ENCODE measurements at places on chromosomes 7 and 10.

DNA sequence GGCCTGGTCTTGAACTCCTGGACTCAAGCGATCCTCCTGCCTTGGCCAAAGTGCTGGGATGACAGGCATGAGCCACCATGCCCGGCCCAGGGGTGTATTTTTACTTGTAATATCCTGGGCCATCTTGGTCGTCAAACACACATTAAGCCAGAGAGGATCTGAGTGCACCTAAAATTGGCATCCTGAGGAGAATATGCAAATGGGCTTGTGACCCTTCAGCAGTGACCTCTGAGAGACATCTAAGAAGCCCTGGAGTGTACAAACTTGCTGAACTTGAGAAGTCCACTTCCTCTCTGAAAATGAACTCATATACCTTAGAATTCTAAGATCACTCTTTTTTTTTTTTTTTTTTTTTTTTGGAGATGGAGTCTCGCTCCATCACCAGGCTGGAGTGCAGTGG is 372.0 kb upstream of the C7orf33 start:
- DNase-seq = no peak

- no peak for DNase-seq
Observed at GRCh38 chr7:69949122-69949521, 350.8 kb downstream of the AUTS2 start.

GRCh38 chr10:131997366-131998049 is 15.8 kb upstream of the BNIP3 start:
- DNase-seq = no peak

DNA sequence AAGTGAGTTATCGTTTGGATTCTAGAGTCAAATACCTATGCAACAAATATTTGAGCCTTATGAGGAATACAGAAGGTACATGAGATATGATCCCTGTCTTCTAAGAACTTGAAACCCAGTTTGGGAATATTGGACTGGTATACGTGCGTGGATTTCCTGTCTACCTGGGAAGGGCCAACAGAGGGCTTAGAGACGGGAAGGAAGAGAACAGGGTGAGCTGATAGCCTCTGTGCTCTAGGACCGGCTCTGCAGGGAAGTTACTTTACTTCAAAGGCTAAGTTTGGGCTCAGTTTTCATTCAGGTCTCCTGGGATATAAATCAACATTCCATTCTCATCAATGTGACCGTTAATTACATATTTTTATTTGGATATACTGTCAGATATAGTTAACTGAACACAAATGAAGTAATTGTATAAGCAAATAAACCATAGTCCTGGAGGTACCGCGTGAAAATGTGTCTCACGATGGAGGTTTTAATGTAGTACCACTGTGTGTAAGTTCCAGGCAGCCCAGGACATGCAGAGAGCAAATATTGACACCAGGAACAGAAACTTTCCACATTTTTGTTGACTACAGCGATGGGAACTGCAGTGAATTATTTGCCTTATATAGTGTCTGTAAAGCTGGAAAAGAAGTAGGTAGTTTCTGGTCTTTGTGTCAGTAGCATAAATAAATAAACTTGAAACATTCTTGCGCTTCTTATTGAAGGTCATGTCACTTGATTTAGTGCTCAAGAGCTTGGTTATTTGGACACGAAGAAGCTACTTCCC is 8.6 kb downstream of the CHST12 start:
- DNase-seq = no peak

- no peak for DNase-seq
Observed at GRCh38 chr7:95198863-95199262, 125.5 kb downstream of the PON1 start.

DNA sequence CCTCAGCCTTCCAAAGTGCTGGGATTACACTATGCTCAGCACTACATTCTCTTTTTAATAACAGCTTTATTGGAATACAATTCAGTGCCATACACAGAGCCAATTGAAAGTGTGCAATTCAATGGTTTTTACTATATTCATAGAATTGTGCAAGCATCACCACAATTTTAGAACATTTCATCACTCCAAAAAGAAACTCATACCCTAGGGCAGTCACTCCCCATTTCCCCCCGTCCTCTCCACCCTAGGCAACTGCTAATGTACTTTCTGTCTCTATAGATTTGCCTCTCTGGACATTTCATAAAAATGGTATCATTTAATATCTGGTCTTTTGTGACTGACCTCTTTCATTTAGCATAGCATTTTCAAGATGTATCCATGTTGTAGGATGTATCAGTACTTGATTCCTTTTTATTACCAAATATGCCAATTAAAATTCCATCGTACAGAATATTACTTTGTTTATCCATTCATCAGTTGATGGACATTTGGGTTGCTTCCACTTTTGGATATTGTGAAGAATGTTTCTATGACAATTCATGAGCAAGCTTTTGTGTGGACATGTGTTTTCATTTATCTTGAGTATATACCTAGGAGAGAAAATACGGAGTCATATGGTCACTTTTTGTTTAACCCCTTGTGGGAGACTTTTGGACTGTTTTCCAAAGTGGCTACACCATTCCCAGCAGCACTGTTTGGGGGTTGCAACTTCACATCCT is 6.3 kb upstream of the XPNPEP1 start:
- no peak for DNase-seq

DNA sequence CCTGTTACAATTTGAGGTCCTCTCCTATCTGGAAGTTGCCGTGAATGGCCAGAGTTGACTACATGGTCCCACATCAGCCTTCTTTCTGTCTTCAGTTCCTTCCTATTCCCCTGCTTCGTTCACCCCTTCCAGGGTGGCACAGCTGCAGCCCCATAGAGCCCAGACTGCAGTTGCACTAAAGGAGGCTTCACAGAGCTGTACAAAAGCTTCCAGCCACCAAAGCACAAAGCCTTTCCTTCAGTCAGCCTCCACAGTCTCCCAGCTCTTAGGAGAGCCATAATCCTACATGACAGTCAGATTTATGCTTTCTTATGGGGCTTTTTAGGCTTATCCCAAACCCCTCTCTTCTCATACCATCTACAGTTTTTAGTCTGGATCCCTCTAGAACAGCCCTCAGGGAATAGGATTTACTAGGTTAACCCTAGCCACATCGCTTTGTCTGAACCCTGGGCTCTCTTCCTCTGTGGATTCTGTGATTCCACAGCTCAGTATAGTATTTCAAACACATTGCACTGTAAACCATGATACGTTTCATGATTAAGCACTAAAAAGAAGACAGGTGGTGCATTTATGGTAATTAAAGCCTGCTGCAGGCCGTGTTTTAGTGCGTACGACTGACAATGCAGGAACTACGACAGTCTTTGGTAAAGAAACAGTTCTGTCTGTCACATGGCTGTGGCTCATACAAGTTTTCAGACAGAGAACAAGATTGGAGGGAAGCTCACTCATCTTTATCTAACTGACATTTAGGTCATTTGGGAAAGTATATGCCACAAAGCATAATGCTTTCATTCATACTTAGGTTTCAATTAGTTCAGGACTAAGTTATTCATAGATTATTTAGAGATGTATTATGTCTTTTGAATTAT is 208.3 kb upstream of the KMT2E start:
- DNase-seq = no peak

DNA sequence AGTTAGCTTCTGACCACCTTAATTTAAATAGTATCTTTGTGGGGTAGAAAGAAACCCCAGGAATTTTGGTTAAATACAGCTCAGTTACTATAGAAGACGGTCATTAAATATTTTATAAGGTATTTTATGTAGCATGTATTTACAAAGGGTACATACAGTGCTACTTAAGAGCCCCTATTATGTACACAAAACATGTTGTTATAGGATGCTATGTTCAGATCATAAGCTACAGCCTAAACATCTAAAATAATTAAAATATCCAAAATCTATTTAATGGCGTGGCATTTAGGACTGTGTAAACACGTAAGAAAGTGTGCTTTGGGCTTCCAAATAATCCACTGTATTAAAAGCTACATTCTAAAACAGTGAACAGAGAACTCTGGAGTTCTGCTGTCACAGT is 39.4 kb upstream of the DLX5 start:
- DNase-seq = no peak

- DNase-seq = no peak
Observed at GRCh38 chr7:99040104-99040958, 103.6 kb downstream of the SMURF1 start.

DNA sequence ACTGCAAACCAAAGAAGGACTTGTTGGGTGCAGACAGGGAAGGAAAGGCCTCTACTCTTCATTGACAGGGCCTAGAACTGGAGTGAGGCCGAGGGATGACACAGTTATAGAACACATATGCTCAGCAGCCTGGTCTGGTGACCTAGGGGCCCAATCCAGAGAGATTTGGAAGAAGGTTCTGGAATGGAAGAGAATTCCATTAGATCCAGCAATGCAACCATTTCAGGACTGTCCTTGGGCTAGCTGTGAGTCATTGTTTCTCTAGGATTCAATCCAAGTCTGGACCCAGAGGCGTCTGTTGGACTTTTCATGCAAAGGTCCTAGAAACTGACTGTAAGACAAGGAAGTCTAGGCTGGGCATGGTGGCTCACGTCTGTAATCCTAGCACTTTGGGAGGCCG is 59.2 kb downstream of the WIPF3 start:
- DNase-seq = no peak

GRCh38 chr10:5496261-5497250 is 2.8 kb downstream of the CALML5 start:
- DNase-seq = no peak

- DNase-seq = no peak
Observed at GRCh38 chr7:80107278-80107677, 27.4 kb upstream of the GNAI1 start.

DNA sequence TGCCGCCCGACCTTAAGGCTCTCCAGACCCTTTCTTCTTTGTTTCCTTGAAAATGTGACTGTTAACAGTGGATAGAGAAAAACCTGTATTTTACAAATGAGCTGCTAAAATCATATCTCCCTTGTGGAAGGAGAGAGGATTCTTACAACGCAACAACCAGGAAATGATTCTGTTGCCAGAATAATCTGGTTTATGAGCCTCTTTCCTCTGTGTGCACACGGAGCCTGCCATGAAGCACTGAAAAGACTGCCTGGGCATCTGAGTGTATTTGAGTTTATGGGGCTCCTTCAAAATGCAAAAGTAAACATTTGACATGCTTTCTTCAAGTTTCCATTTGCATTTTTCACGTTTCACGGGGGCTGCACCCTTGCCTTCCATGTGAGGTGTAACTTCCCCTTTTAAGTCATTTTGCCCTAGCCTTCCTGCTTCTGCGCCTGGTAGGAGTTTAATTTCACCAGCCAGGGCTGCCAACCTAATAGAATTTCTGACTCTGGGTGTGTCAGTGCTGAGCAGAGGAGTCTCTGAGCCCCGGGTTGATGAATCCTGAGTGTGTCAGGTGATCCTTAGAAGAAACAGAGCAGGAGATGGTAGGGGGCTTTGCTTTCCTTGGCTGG is 101.2 kb downstream of the GRB10 start:
- no peak for DNase-seq

DNA sequence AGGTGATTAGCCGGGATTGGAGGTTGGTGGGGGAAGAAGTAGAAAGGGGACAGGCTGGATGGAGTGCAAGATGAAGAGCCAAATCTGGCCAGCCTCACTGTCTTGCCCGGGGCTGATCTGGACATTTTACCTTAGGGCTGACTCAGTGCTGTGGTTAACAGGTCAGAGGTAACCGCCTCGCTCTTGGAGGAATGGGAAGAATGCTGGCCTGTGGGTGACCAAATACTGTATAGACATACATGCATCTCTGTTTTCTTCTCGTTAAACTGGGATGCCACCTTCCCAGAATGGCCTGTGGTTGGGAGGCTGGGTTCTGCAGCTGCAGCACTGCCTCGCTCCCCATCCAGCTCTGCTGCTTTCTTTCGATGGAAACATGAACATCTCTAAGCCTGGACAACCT is 120.0 kb downstream of the SEC23IP start:
- no peak for DNase-seq

DNA sequence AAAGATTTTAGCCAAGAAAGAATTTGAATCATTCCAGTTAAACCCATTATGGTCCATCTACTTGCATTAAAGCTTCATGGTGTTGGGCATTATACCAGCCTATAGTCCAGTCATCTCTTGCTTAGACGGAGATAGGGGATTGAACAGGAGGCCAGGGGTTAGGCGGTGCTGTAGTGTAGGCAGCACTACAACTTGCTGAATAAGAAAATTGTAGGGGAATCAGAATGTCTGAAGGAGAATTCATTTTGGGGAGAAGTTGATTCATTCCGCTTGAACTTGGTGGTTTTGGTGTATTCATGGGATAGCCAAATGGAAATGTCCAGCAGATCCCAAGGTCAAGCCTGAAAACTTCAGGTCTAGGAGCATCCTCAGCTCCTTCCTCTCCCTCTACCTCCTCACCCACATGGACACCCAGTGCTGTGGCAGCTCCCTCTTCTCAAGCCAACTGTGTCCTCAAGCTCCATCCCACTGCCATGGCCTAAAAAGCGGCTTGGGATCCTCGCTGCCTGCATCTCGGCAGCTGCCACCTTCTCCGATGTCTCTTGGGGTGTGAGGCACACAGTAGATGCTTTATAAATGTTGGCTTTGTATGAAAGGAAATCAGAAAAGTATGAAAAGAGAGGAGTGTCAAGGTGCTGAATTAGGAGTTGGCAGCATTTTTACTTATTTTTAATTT is 63.6 kb upstream of the MNX1 start:
- no peak for DNase-seq

DNA sequence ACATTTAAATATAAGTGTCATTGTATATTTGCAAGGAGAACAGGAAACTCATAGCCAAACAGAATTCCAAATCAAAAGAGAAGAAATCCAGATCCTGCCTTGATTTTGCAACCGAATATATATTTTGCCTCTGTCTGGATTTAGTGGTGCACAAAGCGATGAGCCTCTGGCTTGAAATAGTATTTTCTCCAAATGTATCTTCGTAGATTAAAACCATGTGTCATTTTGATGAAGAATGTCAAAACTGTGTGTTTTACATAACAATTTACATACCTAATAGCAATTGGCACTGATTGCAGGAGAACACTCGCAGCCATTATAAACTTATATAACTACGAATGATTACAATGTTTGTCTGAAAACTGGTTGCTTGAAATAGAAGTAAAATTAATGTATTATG is 156.4 kb downstream of the ARID5B start:
- no peak for DNase-seq

GRCh38 chr10:7405637-7406036 is 5.2 kb downstream of the SFMBT2 start:
- DNase-seq = no peak

DNA sequence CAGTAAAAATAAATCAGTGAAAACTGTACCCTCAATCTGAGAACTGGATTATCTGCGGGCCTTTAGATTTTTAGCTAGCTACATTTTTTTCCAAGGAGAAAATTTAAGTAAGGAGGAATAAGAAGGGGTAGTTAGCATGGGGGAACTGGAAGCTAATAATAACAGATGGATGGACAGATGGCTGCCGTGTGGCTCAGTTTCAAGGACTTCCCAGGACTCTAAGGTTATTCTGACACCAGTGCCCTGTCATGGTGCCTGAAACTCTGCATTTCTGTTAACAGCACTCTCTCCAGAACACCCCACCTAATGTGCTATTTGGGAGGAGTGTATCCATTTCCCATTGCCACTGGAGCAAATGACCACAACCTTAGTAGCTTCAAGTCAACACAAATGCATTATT is 75.7 kb upstream of the PDE1C start:
- DNase-seq = no peak

- DNase-seq = no peak
Observed at GRCh38 chr10:10854725-10855124, 162.9 kb upstream of the CELF2 start.

GRCh38 chr10:59358576-59358975 is 3.8 kb downstream of the FAM13C start:
- no peak for DNase-seq

- DNase-seq = no peak
Observed at GRCh38 chr10:83542774-83543411, 596.4 kb upstream of the GHITM start.

- DNase-seq = no peak
Observed at GRCh38 chr7:135791543-135792362, 43.1 kb upstream of the FAM180A start.
